Substantia nigra (tissue), 51 donors: ENCODE measurements at places on chromosomes 12 and 14.

DNA sequence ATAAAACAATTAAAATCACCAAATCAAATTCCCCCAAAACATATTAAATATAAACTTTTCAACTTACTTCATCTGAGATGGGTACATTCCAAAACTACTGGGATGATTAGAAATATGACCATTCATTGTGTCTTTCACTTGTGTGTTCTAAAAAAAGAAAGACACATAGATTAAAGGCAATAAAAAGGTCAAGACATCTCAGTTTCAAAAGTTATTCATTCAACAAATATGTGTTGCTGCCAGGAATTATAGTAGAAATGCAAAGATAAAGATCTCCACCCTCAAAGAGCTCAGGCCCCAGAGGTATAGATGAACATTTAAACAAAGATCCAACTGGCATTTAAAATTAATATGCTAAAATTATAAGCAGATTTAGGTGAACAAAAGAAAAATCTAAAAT is 106.4 kb downstream of the EPS8 start:
- no peak for DNase-seq

GRCh38 chr12:81206429-81206828 is 128.6 kb downstream of the ACSS3 start:
- DNase-seq: no peak

GRCh38 chr14:65850429-65851135 is 438.1 kb downstream of the FUT8 start:
- no peak for DNase-seq

DNA sequence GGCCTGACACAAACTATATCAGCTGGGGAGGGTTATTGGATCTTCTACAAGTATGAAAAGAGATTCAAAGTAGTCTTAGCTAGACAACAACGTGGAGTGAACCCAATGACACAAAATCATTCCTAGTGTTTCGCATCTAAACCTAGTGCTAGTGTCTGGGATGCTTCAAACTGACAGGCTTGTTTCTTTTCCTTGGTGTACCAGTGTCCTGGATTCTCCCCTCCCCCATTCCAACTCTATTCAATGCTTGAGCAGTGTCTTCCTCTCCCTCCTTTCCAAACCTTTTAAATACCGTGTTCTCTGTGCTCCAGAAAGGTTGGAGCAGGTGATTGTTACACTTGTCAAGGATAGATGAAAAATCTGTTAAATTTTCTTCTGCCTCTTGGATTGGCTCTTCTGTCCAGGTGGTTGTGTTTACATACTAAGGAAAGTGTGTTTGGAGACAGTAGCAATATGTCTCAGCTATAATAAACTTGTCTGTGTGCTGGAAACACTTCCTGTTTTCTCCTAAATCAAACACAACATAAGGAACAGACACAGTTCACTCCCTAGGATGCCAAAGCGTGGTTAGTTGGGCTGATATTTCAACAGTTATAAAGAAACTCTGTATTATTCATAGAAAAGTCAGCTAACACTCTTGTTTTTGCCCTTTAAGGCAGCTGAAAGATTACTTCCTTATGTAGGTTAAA is 14.4 kb upstream of the GUCY2C start:
- DNase-seq: no peak

DNA sequence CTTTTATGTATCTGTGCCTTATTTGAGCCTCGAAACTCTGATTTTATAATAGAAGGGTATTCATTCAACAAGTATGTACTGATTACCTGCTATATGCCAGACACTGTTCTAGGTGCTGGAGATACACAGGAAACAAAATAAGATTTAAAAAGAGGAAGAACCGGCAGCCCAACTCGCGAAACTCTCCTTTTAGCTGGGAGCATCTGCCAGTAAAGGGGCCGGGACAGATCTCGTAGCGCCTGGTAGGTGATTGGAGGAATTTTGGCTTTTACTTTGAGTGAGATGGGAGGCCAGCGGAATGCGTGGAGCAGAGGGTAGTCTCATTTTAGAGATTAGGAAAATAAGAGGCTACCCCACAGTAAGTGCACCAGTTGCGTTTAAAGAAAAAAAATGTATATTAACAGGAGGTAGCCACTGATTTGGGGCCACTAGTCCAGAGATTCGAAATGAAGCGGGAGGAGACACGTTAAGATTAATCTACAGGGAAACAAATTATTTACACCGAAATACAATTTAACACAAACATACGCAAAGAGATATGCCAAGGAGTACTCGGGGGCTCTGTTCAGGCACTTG is 520 bp upstream of the MON2 start:
- DNase-seq: peak; percentile 16

GRCh38 chr12:81639196-81639595 is 120.0 kb downstream of the PPFIA2 start:
- DNase-seq: no peak

GRCh38 chr14:74207943-74208342 is 31.3 kb upstream of the VSX2 start:
- DNase-seq: no peak

- DNase-seq: no peak
Observed at GRCh38 chr12:93361151-93361919, 16.4 kb upstream of the NUDT4 start.

GRCh38 chr12:60281522-60281921 is 685.7 kb downstream of the SLC16A7 start:
- no peak for DNase-seq

GRCh38 chr12:93742110-93742934 is 65.1 kb downstream of the CRADD start:
- DNase-seq: peak; percentile 16

DNA sequence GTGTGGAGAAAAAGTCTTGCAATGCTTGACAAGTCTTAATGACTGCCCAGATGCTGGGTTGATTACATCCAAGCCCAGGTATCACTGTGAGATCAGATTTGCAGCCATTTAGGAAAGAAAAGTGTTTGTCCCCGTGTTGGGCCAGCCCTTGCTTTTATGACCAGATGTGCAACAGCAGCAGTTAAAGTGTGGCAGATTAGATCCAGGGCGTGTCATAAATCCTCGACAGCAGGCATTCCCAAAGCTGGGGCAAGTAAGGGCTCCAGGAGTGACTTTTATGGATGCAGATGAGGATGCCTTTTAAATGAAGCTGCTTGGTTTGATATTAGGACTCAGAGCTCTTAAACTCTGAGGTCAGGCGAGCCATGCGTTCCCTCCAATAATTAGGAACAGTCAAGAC is 1.7 kb downstream of the SMOC1 start:
- DNase-seq: no peak

DNA sequence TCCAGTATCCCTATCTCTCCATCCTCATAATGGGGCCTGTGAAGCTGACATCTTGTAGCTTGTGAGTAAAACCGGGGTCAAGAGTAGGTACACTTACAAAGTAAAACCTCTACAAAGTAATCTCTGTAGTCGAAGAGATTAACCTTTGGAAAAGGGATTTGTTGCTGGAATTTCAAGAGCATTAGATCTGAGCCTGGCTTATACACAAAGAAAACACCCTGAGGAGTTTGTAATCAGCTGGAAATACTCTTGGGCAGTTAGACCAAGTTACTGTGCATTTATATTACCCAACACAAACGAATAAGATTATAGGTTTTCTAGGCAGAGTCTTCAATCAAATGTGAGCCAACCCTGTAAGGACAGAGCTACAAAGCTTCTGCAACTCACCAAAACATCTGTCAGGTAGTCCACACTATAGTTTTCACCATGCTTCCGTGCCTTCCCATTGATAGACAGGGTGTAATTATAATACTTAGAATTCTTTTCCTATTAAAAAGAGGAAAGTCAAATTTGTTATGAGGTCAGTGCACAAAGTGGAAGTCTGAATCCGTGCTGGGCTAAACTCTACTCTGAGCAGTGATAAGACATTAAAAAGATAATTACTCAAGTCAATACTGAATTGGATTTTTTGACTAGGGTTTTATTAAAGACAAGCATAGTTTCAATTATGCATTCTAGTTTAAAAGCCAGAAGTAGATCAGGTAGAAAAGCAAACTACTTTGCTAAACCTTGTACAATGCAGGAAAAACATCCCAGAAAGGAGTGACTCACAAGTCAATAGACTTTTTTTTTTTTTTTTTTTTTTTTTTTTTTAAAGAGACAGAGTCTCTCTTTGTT is 14.6 kb downstream of the GNS start:
- DNase-seq: no peak

DNA sequence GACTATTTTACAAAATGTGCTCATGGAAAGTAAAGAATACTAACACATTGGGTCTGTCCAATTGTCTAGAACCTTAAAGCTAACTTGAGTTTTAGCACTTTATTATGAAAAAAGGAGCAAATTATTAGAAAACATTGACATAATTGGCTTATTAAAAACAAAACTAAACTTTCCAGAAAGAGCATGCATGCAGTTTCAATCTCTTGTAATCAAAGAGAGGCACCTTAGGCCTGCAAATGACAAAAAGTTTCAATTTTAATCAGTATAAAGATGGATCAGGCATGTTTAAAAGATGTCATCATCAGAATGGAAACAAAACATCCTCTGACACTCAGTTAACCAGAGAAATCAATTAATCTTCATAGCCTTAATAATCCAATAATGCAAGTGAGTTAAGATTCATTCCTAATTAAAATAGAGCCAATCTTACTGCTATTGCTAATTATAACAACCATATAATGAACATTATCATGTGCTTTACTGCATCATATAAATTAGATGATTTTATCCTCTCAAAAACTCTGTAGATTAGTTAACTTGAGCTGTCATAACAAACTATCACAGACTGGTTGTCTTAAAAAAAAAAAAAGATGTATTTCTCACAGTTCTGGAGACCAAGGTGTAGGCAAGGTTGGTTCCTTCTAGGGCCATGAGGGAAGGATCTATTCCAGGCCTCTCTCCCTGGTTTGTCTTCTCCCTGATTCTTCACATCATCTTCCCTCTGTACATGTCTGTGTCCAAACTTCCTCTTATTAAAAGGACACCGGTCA is 131.4 kb downstream of the RPAP3 start:
- DNase-seq: no peak

DNA sequence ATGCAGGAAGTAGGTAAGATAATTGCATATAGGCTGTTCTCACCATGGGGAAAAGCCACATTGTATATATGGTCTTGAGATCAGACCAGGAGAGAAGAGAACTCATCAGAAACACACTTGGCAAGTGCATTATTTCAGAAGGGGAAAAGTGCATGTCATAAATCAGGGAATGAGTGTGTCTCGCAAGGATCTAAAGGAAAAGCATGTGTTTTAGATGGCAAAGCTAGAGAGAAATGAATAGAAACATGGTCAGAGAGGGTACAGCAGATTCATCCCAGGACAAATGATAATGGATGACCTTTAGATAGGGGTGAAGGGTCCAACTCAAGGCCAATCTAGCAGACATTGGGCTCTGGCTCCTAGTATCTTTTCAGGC is 230.2 kb upstream of the NAV3 start:
- no peak for DNase-seq
